ENCODE measurements at places on chromosomes 1 and 21.
A peak's percentile ranks its signal among the peaks of the same experiment; 100 is the strongest.

GRCh38 chr1:170881268-170882265 lies 53.8 kb upstream of the MROH9 start:
- no peak for DNase-seq

- DNase-seq: peak; percentile 86
Measured at GRCh38 chr1:151006327-151007052, at the start of gene MINDY1. TSS of gene MINDY1 (minus strand) at chr1:151006902. CDS start at chr1:151002617, 4,285 bp downstream.

GRCh38 chr1:196779093-196779492 lies 4.5 kb downstream of the CFHR3 start:
- DNase-seq: no peak

DNA sequence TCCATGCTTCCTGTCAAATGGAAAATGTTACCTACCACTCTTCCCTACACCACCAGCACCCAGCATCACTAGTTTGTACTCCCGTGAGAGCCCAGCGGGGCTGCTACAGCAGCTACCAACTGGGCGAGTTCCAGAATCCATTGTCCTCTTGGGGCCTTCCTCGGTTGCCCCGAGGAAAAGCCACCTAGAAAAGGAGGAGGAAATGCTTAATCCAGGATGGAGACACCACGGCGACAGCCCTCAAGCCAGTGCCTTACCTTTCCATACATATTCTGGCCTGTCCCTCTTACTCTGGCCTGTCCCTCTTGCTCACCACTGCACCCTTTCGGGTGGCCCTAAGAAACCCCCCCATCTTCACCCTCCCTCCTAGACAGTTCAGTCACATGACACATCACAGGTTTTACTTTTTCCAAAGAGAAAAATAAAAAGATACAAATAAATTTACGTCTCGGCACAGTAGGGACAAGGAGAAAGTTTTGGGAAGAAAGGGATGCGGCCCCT lies 478 bp downstream of the RIT1 start:
- peak; percentile 70 for DNase-seq

- DNase-seq: no peak
Measured at GRCh38 chr21:37030864-37031263, 24.4 kb downstream of the RIPPLY3 start.

GRCh38 chr21:33229099-33229783 lies 497 bp upstream of the IFNAR2 start:
- no peak for DNase-seq

GRCh38 chr1:107804741-107805140 lies 160.2 kb downstream of the VAV3 start:
- DNase-seq: no peak

DNA sequence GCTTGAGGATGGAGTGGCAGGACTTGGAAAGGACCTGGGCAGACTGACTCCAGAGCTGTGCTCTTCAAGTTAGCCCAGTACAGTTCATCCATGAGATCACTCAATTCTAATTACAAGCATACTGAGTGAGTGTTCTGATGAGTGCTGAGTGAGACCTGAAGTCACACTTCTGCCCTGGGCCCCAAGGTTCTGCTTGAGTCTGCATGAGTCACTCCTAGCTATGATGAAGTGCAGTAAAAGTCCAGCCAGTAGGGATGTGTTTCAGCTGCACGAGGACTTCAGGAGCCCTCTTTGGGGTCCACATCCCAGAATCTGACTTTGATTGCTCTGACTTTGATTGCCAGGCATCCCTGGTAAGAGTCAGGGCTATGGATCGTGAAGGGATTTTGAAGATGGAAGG lies 35.8 kb downstream of the PLEKHA6 start:
- no peak for DNase-seq

DNA sequence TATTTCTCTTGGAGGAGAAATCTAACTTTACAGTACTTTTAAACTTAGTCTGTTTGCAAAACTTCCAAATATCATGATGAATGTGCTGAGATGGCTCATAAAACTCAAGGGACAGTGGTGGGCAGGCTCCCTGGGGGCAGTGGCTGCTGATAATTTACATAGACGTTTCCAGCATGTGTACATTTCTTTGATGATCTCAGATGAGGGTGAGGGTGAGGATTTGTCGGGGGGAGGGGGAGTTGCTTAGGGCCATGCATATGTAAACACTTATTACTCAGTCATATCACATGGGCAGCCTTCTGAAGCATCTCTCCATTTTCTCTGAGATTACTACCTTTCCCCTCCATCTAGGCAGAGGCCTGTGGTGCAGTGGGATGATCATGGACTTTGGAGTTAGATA lies 152.9 kb upstream of the HMGB4 start:
- no peak for DNase-seq

GRCh38 chr1:72847651-72848050 lies 565.3 kb upstream of the NEGR1 start:
- no peak for DNase-seq

DNA sequence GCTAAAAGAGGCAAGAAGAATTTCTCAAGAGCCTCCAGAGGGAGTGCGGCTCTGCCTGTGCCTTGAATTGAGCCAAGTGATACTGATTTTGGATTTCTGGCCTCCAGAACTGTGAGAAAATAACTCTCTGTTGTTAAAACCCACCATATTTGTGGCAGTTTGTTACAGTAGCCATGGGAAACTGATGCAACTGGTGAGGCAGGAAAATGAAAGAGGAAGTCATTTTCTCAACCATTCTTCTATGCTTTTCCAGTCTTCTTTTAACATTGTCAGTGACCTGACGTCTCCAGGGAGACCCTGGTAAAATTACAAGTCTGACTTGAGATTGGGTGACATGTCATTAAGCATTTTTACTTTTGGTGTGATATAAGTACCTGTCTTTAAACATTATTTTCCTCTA lies 5.8 kb downstream of the OR6P1 start:
- no peak for DNase-seq

GRCh38 chr1:56553046-56553445 lies 26.3 kb downstream of the PLPP3 start:
- DNase-seq: no peak

DNA sequence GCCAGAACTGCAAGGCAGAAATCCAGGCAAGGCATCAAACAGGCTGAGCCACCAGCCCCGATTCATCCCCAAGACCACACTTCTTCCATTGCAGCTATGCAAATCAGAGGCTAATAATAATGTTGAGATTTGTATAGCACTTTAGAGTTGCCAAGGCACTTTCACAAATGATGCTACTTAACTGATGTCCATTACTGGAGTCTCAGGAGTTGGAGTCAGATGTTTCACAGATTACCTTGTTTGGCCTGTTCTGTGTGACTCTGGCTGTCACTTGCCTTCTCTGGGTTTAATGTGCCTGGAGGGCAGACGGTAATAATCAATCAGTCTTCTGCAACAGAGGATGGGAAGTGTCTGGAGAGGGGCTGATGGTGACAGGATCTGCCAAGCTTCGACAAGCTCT lies 40.8 kb upstream of the MPZL1 start:
- DNase-seq: no peak

GRCh38 chr1:205666372-205667166 lies 13.7 kb downstream of the SLC45A3 start:
- DNase-seq: no peak

- no peak for DNase-seq
Measured at GRCh38 chr1:204571128-204571527, 54.9 kb downstream of the MDM4 start.

GRCh38 chr21:18518054-18518481 lies 114.5 kb upstream of the TMPRSS15 start:
- DNase-seq: no peak

DNA sequence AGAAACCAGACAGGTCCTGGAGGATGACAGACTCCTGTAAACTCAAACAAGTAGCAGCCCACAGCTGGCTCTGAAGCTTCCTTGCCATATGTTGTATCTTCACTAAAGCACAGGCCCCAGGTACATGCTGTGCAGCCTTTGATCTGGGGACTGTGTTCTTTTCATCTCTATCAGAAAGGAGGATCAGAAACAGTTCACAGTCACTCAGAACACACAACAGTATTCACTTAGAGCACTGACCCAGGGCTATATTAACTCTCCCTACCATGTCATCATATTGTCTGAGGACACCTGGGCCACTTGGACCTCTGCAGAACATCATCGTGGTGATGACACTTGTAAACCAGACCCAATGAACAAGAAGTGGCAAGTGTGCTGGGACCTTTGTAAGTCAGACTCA lies 222.0 kb downstream of the SETD4 start:
- DNase-seq: no peak

GRCh38 chr1:30693366-30693765 lies 30.0 kb downstream of the MATN1 start:
- no peak for DNase-seq

GRCh38 chr1:71657891-71658679 lies 577.2 kb upstream of the ZRANB2 start:
- DNase-seq: no peak

DNA sequence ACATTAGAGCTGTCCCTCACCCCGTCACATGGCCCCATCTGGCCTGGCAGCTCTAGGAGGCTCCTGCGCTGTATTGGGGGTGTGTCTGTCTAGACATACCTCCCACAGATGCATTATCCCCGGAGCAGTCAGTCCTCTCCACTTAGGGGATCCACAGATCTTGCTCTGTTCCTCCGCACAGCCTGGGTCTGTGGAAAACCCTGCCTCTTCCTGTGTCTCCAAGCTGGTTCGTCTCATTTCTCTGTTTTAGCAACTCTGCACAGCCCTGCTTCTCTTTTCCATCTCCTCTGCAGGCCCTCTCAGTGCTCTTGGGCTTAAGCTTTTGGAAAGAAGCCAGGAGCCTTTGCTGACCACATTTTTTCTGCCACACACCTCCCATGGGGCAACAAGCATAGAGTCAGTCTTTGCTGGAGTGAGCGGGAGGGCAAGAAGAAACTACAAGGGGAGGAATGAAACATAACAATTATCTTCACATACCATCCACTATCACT lies 241.5 kb downstream of the FOXD2 start:
- no peak for DNase-seq

- no peak for DNase-seq
Measured at GRCh38 chr21:42584296-42584641, 69.2 kb upstream of the PDE9A start.

DNA sequence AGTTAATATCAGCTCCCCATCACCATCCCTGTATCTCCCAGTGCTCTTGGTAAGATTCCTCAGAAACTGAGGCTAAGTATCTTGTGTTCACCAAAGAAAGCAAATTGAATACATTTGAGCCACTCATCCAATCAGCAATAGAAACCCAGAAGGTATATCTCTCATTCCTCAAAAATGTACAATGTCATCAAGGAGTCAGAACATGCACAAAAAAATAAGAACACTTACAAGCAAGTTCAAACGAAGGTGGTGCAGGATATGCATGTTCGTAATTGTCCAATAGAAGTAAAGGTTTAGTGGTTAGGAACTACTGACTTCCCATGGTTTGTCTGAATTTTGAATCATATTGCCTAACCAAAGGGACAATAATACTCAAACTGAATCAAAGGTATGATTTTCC lies 24.3 kb downstream of the RXRG start:
- no peak for DNase-seq

GRCh38 chr1:32676945-32677344 lies 25.6 kb downstream of the SYNC start:
- DNase-seq: no peak

- no peak for DNase-seq
Measured at GRCh38 chr1:39732730-39733129, 6.0 kb upstream of the PPIE start.

GRCh38 chr1:27275696-27276095 lies 41.3 kb downstream of the WDTC1 start:
- DNase-seq: no peak

GRCh38 chr1:112520166-112520565 lies 11.4 kb downstream of the WNT2B start:
- no peak for DNase-seq

DNA sequence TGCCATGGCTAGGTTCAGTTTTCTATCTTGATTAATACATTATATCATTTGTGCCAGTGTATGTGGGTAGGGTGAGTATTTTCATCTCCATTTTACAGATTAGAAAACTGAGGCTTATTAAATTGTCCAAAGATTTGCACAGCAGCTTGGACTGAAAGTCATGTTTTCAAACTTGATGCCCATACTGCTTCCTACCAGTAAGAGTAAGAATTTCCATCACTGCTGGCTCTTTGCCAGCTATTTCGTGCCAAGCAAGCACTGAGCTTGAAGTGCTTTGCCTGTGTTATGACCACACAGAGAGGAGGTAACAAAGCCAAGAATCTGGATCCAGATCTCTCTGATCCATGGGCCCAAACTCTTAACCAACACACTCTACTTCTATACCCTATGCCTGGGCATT lies 295.0 kb downstream of the VAV3 start:
- no peak for DNase-seq

- no peak for DNase-seq
Measured at GRCh38 chr1:90513956-90514355, 203.1 kb downstream of the BARHL2 start.

- DNase-seq: no peak
Measured at GRCh38 chr1:198201956-198202784, 45.4 kb downstream of the NEK7 start.

DNA sequence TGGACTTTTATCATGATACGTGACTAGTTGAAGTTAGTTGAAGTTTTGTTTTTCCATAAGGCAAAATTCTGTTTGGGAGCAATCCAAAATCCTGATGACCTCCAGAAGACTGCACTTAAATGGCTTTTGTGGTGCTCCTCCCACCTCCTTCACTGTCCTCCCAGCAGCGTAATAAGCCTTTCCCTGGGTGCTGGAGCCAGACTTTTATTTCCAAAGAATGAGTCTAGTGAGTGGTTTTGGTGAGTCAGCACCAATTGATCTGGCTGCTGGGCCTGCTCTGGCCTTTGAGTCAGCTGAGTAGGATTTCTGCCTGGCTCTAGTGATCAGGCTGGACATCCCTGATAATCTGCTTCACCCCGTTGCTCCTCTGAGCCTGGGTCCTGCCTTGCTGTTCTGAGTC lies 21.7 kb upstream of the KCND3 start:
- no peak for DNase-seq

DNA sequence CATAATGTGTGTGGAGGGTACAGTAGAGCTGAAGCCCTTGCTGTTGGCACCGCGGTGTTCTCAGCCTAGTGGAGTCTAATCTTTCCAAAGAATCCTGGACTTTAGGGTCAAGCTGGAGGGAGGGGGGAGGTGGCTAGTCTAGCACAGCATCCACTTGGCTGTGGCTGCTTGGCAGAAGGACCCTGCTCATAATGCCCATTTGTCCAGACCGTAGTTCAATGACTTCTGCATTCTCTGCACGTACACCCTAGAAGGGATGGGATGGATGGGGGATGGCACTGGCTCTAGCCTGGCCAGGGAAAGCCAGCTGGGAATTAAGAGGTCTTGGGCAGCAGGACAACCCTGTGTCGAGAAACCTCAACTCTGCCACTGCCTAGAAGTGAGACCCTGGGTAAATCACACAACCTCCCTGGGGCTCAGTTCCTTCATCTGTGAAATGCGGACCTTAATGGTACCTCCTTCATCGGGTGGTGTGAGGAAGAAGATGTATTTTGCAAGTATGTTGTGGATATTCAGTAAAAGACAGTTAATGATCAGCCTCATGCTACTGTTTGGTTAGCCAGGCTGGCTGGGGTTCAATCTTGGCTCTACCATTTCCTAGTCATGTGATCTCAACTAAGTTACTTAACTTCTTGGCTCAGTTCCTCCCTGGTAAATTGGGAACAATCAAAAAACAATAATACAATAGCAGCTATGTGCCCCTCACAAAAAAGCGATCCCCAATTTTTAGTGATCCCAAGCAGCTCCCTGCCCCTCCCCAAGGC lies 27.2 kb upstream of the CLIC4 start:
- no peak for DNase-seq
